ENCODE measurements at places on chromosomes 3 and 15.

GRCh38 chr3:47496892-47497291 is 16.6 kb downstream of the ELP6 start:
- no peak for DNase-seq

- no peak for DNase-seq
Measured at GRCh38 chr15:34357653-34358052, 9.3 kb downstream of the LPCAT4 start.

DNA sequence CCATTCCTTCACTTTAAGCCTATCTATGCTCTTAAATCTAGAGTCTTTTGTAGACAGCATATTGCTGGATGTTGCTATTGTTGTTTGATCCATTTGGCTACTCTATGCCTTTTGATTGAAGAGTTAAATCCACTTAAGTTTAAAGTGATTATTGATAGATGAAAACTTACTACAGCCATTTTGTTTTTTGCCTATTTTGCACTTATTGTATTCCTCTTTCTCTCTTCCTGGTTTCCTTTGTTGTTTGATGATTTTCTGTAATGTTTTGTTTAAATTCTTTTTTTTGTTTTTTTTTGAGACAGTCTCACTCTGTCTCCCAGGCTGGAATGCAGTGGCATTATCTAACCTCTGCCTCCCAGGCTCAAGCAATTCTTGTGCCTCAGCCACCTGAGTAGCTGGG is 19.8 kb downstream of the IQCF6 start:
- no peak for DNase-seq

DNA sequence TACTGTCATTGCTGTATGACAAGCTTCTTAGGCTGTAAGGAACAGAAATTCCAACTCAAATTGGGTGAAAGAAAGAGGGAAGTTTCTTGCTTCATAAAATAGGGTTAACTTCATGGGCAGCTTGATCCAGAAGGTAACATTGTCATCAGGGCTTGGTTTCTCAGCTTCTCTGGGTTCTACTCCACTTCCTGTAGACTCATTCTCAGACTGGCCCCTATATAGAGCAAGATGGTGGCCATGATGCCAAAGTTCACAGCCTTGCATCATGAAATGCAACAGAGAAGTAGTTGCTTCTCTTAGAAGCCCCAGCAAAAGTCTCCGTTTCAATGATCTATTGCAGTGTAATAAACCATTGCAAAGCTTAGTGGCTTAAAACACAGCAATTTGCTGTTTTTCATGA is 33.6 kb downstream of the TMEM40 start:
- no peak for DNase-seq

- DNase-seq = no peak
Measured at GRCh38 chr3:123320221-123320620, 118.5 kb downstream of the SEC22A start.

- DNase-seq = no peak
Measured at GRCh38 chr3:158107605-158108444, 1.6 kb upstream of the SHOX2 start.

- DNase-seq = no peak
Measured at GRCh38 chr3:153001210-153002078, 160.6 kb upstream of the RAP2B start.

- no peak for DNase-seq
Measured at GRCh38 chr3:19248767-19249166, 100.5 kb downstream of the KCNH8 start.

DNA sequence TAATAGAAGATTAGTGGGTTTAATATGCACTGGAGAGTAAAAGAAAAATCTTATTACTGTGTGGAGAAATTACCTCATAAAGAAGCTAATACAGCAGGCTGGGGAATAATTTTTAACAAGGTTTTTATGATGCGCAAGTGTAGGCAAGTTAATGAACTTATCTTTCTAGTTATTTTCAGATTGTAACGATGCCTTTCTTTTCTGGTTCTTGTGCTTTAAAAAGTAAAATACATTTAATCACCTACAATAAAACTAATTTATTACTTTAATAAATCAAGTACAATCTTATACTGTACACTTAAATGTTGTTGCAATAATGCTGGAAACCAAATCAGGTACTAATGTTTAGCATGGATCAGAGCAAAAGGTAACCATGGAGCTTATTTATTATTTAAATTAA is 266.6 kb downstream of the ZIC1 start:
- DNase-seq = no peak

GRCh38 chr15:66952756-66953522 is 112.5 kb upstream of the SMAD3 start:
- no peak for DNase-seq

GRCh38 chr3:139559541-139559940 is 20.0 kb upstream of the RBP1 start:
- DNase-seq = no peak

DNA sequence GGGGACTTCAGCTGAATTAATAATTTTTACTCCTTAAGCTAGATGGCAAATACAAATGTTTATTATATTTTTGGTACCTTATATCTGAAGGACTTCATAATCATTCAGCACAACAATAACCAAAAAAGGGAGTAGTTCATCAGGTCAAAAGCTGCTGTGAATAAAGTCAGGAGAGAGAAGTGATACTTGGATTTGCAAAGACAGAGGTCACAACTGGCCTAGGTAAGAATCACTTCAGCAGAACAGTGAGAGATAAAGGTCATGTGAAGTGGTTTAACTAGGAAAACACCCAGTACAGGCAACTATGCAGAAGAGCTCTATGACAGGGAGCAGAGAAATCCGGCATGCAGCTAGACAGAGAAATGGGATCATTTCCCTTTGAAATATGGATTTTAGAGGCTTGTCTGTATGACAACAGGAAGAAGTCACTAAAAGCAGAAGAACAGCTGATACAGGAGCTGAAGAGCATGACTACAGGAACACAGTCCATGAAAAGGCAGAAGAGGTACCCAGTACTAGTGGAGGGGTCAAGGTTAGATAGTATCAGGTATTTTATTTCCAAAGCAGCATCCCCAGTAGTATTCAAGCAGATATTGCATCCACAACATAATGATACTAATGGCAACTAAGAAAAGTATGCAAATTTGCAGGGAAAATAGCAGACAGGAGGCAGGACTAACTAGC is 25.7 kb downstream of the ZMAT3 start:
- DNase-seq = no peak

DNA sequence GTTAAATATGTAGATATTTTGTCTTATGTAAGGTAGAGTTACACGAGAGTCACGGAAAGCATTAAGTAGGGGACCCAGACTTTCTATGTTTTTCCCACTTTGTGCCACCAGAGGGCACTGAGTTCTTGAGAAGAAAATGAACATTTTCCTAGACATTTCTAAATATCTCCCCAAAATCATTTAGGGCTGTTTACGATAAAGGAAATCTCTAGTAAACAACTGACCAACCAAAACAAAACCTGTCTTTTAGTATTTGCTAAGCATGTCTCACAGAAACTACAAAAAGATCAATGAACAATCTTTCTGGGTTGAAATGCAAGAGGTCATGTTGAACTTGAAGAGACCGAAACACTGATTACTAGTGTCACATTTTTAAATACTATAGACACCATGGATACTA is 16.1 kb downstream of the POU1F1 start:
- DNase-seq = no peak
